Tibial artery (tissue), 4 donors: ENCODE measurements at places on chromosomes 5 and 9.

DNA sequence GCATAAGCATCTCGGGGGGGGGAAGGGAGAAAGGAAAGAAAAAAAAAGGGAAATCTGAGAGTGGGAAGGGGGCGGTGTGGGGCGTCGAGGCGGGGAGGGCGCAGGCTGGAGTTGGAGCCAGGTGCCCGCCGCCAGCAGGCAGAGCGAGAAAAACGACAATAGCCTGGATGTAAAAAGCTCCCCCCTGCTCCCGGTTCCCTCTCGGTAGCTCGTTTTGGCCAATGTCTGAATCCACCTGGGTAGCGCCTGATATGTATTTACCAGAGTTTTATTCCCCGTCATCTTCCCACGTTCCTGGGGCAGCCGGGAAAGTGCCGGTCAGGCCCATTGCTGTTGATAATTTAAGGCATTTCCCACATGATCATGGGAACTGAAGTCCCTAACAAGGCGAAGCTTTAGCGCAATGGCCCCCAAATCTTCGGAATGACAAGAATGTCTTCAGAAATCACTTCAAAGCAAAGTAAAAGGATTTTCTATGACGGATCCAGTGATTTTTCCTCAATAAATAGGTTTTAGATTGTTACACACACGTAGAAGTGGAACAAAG, 3.0 kb upstream of the OTP start:
- no peak for DNase-seq

GRCh38 chr9:15512889-15513288, 2.1 kb upstream of the PSIP1 start:
- no peak for DNase-seq

DNA sequence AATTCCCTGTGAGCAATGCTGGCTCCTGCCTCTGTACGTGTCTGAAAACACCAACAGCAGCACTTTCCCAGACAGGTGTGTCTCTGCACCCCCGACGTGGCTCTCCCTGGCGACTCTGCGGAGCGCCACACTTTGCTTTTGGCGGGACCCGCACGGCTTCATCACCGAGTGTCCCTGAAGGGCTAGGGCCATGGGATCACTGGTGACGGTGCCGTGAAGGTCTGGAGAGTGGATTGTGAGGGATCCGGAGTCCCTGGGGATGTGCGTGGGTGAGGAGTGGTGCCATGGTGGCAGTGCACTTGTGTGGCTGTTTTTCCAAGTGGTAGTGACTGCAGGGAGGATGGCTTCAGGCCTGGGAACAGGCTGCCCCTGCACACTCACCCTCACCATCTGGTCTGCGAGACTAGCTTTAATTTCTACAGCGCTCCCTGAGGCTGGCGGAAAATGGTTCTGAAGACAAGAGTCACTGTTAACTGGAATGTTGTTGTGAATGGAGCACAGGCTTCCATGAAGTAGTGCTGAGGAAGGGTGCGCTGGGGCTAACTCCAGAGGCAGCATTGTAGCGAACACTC, 3.2 kb downstream of the NKD2 start:
- DNase-seq = no peak

- no peak for DNase-seq
Measured at GRCh38 chr5:173567548-173567947, 48.9 kb downstream of the BOD1 start.

DNA sequence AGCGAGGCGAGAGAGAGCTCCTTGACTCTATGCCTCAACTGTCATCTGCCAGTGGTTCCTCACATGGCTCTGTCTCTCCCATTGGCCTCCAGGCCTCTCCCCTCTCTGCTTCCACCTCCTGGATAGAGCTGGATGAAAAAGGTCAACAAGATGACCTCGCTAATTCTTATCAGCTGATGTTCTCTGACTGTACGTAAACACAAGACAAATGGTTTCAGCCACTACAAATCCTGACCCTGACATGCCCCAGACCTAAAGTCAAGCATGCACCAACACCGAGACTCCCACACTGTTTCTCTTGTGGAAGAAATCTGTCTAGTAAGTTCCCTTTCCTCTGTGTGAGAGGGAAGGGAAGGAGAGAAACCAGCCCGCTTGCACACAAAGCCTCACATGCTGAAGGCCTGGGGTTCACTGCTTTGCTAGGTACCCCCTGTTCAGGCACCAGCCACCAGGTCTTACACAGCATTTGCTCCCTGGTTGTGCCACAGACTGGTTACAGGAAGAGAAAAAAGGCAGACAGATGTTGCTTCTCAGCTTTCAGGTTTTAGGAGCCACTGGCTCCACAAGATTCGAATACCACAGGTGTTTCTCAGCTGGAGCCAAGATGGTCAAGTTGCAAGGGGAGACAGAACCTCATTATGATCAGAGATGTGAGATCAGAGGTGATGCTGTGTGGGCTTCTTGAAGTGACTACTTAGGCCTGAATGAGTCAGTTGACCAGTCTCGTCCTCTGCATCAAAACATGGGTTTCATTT, 592.5 kb downstream of the CCDC171 start:
- DNase-seq = no peak
